ENCODE measurements at places on chromosomes 12 and 14. TPM values are rescaled to one million over a fixed set of nuclear protein-coding genes. Genes with fewer than 3 reads are reported as not detected.

GRCh38 chr12:7716381-7716780, 5.1 kb downstream of the DPPA3 start:
- H3K36me3 ChIP-seq, result no peaks in the 10 kb centered on the region
- H3K4me1 ChIP-seq, result no peaks in the 10 kb centered on the region

DNA sequence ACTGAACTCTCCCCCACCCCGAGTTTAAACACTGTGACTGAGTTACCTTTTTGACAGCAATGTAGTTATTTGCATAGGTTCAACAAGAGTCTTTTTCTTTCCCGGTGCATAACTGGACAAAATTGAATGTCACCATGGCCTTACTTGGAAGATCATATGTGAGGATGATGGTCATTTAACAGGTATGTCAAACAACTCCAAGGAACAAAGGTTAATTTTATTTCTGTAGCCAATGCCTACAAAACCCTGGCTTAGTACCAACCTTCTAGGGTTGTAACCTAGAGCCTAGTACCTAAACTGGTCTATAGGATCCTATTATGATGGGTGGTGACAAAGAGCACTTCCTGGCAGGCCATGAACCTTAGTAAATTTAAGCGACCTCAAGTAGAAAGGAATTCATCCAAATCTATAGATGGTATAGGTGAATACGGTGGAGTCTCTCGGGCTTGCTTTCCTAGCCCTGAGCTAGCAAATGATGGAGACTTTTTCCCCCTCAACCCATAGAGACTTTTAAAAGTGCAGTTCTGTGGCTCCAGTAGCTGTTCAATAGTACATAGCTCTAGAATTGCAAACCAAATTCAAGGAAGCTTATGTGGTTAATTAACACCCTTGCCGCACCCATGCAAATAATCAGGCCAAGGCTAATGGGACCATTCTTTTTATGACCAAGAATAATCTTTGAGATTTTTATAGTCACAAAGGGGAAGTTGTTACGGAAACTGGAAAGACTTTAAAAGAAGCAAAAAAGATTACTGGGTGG, 89.0 kb downstream of the SLC38A1 start:
- H3K4me3 ChIP-seq, result no peak overlapping the region
- no peak overlapping the region for H3K27ac ChIP-seq
- H3K27me3 ChIP-seq, result no peaks in the 10 kb centered on the region
- H3K4me1 ChIP-seq, result no peaks in the 10 kb centered on the region
- no peaks in the 10 kb centered on the region for H3K36me3 ChIP-seq

DNA sequence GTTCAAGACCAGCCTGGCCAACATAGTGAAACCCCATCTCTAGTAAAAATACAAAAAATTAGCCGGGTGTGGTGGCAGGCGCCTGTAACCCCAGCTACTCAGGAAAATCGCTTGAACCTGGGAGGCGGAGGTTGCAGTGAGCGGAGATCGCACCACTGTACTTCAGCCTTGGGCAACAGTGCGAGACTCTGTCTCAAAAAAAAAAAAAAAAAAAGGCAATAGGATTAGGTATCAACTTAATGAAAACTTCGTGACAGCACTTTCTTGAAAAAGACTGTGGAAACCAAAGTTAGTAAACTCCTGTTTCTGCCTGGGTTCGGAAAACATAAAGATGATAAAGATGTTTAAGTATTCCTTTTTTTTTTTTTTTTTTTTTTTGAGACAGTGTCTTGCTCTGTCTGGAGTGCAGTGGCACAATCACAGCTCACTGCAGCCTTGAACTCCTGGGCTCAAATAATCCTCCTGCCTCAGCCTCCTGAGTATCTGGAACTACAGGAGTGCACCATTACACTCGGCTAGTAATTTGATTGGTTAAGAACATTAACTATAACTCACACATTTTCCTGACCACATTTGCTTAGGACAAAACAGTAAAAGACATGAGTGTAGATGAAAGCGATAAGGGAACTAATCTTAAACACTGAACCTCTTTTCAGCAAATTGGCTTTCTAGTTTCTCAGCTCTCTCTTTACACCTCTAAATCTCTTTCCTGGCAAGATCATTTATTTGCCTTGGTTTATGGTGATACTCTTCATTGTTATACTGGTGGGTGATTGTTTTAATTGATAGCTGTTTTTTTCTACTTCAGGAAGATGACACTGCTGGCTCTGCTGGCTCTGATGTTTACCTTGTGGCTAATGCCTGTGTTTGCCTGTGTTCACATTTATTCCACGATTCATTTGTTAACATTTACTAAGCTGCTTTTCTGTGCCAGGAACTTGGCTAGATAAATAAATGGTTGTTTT, 15.8 kb downstream of the HIF1A start:
- no peaks in the 10 kb centered on the region for H3K36me3 ChIP-seq
- no peak overlapping the region for H3K4me3 ChIP-seq
- H3K27me3 ChIP-seq, result no peaks in the 10 kb centered on the region
- no peak for DNase-seq
- peaks cover 55% of the 10 kb centered on the region for H3K4me1 ChIP-seq

DNA sequence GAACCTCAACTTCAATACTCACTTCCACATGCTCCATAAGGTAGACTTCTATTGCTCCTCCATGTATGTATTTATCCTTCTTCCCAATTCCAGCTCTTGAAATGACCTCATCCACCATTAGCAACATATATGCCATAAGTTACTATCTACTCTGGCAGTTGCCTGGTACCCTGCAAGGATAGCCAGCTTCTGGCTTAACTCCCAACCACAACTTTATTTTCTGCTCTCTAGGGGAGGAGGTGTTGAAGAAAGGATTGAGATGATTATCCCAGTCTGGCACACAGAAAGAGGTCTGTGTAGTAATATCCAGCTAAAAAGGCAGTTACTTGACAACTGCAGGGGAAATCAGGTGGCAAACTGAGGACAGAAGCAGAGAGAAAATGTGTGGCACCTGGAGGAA, 71.5 kb upstream of the MDM1 start:
- H3K27me3 ChIP-seq, result no peaks in the 10 kb centered on the region
- peaks cover 15% of the 10 kb centered on the region for H3K4me1 ChIP-seq
- no peak overlapping the region for H3K4me3 ChIP-seq
- no peak overlapping the region for H3K27ac ChIP-seq
- H3K36me3 ChIP-seq, result no peaks in the 10 kb centered on the region
- no peak for DNase-seq

- H3K27me3 ChIP-seq, result no peaks in the 10 kb centered on the region
- peaks cover 21% of the 10 kb centered on the region for H3K4me1 ChIP-seq
- no peaks in the 10 kb centered on the region for H3K36me3 ChIP-seq
- no peak overlapping the region for H3K27ac ChIP-seq
- H3K4me3 ChIP-seq, result no peak overlapping the region
Measured at GRCh38 chr14:68688872-68689371, 103.9 kb downstream of the ZFP36L1 start.

DNA sequence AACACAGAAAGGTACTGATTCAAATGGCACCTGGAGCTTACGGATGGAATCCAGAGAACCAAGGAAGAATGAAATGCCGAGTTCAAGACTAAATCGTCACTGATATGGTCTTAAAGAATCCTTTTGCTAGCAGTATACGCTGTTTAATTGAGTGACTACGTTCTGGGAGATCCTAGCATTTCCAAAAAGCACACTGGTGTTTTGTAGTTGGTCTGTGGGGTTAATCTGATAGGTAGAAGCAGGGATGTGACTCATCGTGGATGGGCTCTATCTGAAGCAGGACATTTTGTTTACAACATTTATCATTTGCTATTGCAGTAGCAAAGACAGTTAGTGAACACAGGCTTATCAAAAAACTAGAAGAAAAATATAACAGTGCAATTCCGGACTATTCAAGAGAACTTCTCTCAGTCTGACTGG, 169.2 kb upstream of the HMGA2 start:
- H3K4me1 ChIP-seq, result no peaks in the 10 kb centered on the region
- H3K27ac ChIP-seq, result no peak overlapping the region
- H3K36me3 ChIP-seq, result no peaks in the 10 kb centered on the region
- H3K4me3 ChIP-seq, result no peak overlapping the region
- no peaks in the 10 kb centered on the region for H3K27me3 ChIP-seq

DNA sequence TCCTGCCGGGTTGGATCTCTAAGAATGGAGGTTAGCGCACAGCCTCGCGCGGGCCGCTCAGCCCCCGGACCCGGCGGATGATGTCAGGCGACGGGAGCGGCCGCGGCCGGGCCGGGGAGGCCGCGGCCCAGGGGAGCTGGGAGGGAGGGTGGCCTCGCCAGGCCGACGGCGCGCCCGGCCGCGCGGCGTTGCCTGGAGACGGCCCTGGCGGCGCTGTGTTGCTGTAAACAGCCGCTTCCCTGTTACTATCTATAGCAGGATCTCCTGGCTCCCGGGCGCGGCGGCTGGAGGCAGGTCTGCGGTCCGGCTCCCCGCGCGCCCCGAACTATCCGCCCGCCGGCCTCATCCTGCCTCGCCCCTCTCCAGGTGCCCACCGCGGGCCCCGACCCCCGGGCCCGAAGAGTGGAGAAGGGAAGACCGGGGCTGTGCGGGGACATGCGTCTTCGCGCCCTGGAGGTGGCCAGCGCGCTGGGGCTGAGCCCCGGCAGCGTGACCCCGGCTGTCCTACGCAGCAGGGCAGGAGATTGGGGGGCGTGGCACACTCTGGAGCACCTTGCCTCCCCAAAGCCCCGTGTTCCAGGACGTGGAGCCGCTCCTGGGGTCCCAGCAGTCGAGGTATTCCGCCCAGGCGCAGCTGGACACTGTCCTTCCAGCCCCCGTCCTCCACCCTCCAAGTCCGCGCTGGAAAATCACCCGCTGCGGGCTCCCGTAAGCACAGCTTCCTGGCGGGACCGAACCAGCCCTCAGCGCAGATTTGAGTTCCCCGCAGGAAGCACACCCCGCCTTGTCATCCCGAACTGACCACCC, 1.4 kb upstream of the FOS start:
- peak overlapping the region; percentile 97 for H3K27ac ChIP-seq
- H3K4me1 ChIP-seq, result peaks cover 39% of the 10 kb centered on the region
- DNase-seq, result peak; percentile 92
- no peak overlapping the region for H3K4me3 ChIP-seq
- no peaks in the 10 kb centered on the region for H3K36me3 ChIP-seq

- H3K27me3 ChIP-seq, result no peaks in the 10 kb centered on the region
- no peak for DNase-seq
- H3K27ac ChIP-seq, result no peak overlapping the region
- no peaks in the 10 kb centered on the region for H3K36me3 ChIP-seq
Measured at GRCh38 chr14:54623279-54624004, 56.5 kb downstream of the SAMD4A start.

DNA sequence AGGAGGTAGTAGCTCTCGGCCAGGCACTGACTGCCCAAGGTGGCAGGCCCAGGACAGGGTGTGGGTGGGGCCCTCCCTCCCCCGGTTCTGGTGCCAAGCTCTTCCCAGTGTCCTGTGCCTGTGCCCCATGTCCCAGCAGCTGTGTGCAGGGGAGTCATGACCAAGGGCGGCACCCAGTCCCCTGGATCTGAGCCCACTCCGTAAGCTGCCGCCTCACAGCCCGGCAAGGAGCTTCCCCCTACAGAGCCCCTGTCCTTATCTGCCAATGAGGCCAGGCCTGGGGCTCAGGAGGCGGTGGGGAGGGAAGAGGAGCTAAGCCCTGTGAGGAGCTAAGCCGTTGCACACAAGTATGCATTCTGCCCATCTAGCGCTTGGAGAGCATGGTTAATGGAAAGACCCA, 5.6 kb upstream of the C14orf180 start:
- no peak overlapping the region for H3K4me3 ChIP-seq
- no peaks in the 10 kb centered on the region for H3K27me3 ChIP-seq
- DNase-seq, result no peak
- H3K27ac ChIP-seq, result no peak overlapping the region

TPH2 gene
- 0.26 TPM for total RNA-seq

KRT82 gene
- not detected for total RNA-seq

ISCA2 gene
- 4.3 TPM for total RNA-seq
